Type B pancreatic cell (in vitro differentiated cells): ENCODE measurements at places on chromosomes 2 and 18.

DNA sequence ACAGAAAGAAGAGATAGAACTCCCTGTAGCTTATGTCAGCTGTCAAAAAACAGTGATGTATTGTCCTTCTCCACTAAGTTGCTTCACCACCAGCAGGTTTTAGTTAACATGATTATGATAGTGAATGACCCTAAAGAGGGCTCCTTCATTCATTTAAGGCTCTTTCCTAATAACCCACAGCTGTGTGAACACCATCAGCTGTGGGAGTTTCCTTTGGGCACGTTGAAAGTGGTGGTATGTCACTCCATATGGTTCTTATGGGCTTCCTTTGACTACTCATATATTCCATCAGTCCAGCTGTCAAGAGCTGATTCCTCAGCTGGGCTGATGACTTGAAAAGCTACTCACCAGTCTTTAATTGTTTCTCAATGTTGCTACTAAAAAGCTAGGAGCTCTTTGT, 210.3 kb downstream of the UBE2E3 start:
- no peak for DNase-seq

DNA sequence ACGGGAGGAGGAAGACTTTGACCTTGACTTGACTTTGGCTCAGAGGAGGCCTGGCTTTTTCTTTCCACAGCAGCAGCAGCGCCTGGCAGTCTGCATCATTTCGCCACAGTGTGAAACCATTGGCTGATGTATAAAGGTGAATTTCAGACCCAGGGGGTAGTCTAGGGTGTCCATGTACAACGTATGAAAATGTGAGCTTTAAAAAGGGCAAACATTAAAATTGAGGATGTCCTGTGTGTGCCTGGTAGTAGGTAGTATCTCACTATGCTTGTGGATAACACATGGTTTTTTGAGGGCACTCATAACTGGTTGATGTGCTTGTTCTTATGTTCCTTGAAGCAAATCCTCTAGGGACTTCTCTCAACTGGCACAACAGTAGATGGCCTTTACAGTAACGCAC, 86.1 kb downstream of the LPIN1 start:
- DNase-seq, result no peak

- no peak for DNase-seq
Observed at GRCh38 chr2:121633463-121633862, 15.8 kb downstream of the CLASP1 start.

DNA sequence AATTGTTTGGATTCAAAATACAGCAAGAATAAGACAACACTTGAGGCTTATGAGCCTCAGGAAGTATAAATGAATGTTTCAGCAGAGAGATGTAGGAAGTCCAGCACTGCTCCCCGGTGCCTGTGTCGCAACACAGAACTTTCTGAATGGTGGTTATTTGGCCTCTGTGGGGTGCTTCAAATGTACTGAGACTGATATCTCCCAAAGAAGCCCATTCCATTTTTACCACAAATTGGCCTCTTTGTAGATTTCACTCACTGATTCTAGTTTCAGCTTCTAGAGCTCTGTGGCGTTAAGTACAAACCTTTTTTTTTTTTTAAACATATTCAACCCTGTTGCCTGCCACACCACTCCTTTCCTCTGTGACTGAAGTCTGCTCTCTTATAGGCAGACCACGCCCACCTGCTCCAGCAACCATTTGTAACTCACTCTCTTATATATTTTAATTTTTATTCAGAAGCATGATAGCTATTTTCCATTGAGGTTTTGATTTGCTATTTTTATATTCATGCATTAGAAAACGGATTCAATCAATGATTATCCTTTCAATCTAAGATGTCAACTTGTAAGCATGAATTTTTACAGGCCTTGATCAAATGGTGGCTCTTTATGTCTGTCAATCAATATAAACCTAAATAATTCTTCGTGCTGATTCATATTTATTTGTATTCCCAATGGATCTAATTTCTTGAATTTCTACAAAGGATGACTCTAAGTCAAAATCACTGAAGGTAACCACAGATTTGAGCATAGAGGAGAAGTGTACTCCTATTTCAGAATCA, 277.1 kb upstream of the CCDC68 start:
- DNase-seq, result no peak

DNA sequence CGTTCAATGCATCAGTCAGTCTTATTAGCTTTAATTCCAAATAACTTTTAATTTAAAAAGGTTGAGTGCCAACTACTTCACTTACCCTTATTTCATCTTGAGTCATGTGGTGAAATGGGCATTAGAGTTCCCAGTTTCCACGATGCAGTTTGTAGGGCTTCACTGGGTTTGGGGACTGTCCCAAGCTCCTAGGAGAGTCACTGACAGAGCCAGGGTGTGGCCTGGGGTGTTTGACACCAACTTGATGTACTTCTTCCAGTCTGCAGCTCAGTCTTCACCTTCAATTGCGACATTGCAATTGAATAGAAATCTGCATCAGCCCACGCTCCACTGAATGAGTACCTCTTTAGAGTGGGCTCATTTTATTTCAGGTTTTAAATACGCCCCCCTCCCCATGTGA, 165.3 kb downstream of the ARL4C start:
- no peak for DNase-seq

GRCh38 chr2:197992482-197993133, 188.2 kb downstream of the PLCL1 start:
- no peak for DNase-seq

- no peak for DNase-seq
Observed at GRCh38 chr2:109304731-109305470, 175.9 kb downstream of the SH3RF3 start.

- DNase-seq, result no peak
Observed at GRCh38 chr2:102492006-102492405, 19.0 kb downstream of the SLC9A4 start.

- no peak for DNase-seq
Observed at GRCh38 chr2:63614983-63615945, 26.5 kb downstream of the MDH1 start.

DNA sequence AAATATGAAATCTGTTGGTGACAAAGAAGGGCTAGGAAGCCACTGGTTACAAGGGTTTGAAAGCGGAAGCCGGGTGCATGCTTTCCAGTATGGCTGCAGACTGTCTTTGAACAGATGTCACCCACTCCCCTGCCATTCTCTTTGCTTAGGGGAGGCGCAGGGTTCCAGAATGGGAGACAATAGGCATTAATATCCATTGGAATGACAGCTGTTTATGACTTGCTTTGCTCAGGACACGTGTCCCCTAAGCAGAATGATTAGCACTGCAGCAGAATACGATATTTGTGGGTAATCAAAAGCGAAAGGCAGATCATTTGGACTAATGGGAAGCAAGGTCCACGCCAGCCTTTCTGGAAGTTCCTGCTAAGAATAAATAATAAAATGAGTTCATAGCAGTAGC, 25.8 kb upstream of the NRP2 start:
- no peak for DNase-seq

GRCh38 chr2:160694631-160695030, 201.0 kb upstream of the RBMS1 start:
- no peak for DNase-seq

DNA sequence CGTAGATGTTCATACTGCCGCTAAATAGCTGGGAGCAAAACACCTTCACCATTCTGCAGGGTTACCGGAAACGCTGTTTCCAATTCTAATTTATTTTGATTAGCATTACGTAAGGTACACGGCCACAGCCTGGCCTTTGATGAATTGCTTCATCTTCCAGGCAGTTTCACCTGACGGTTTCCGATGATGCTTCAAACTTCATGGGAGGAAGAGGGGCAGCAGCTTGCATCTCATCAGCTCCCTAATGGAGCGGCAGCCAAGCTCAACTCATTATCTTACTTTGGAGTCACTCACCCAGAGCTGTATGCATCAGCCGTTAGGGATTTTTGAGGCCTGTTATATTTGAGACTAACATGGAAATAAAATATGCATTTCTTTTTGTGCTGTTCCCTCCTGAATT, 54.8 kb downstream of the TMEM18 start:
- no peak for DNase-seq

DNA sequence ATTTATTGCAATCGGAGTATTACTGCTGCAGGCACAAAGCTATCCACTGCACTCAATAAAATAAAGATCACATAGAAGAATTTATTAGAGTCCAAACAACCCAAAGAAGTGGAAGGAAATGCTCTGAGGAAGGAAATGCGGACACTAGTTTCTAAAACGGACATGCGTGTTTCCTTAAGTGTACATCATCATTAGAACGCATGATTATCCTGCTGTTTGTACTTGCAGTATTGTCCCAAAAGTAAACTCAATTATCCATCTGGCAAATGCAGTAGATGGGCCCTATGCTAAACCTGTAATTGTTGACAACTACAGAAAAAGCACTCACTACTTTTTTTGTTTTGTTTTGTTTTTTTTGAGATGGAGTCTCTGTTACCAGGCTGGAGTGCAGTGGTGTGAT, 53.6 kb downstream of the PDK1 start:
- DNase-seq, result no peak
